ENCODE measurements at places on chromosomes 11 and 22. TPM values are rescaled to one million over a fixed set of nuclear protein-coding genes. Genes with fewer than 3 reads are reported as not detected.
A peak's percentile ranks its signal among the peaks of the same experiment; 100 is the strongest.

The CTSF gene
- total RNA-seq = 65.2 TPM

- peak; percentile 28 for DNase-seq
Observed at GRCh38 chr22:17243524-17243923, 24.3 kb upstream of the ADA2 start.

- DNase-seq = no peak
Observed at GRCh38 chr11:46393231-46393616, 1.6 kb upstream of the CHRM4 start.

DNA sequence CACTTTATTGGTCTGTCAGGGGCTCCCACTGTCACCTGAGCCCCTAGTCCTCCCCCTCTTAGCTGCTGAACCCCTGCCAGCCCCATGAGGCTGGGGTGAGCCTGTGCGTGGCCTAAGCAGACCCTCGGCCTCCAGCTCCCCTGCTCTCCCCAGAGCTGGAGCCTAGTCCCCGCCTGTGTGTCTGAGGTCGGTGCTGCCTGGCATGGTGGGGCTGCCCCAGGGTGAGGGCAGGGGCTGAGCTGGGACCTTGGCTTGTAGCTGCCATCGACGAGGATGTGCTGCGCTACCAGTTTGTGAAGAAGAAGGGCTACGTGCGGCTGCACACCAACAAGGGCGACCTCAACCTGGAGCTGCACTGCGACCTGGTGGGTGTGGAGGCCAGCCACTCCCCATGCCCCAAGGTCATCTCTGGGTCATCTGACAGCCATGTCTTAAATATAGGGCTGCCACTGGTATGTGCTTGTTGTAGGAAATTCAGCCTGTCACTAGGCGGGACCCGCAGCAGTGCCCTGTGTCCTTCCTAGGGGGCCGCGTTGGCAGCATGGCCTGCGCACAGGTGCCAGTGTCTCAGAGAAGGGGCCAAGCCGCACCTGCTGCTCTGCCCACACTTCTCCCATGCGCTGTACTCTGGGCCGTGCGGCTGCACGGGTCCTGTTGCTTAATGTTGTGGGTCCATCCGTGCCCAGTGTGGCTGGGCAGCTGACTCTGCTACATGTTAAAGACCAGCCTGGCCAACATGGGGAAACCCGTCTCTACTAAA, 21.0 kb downstream of the PPIL2 start:
- DNase-seq = no peak

DNA sequence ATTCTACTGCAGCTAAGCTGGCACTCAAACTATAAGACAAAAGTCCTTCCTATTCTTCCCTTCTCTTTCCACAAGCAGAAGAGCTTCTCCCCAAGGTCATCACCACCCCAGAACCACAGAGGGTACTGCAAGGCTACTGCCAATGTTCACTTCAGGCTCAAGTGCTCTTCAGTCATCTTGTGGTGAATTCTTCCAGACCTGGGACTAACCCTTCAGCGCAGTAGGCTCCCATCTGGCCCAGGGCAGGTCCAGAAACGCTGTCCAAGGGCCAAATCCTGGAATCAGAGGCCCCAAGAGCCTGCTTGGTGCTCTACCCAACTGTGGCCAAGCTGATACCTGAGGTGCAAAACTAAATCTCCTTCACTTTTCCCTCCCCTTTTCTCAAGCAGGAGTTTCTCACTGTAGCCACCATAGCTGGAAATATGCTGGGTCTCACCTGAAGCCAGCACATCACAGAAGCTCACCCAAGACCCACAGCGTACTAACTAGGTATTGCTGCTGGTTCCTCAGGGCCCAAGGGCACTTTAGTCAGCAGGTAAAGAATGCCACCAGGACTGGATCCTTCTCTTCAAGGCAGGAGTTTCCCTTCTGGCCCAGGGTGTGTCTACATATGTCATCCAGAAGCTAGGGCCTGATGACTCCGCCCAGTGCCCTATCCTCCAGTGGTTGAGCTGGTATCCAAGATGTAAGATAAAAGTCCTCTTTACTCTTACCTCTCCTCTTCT, 27.8 kb downstream of the FCHSD2 start:
- no peak for DNase-seq

- no peak for DNase-seq
Observed at GRCh38 chr11:65685981-65686380, 23.3 kb upstream of the RELA start.

DNA sequence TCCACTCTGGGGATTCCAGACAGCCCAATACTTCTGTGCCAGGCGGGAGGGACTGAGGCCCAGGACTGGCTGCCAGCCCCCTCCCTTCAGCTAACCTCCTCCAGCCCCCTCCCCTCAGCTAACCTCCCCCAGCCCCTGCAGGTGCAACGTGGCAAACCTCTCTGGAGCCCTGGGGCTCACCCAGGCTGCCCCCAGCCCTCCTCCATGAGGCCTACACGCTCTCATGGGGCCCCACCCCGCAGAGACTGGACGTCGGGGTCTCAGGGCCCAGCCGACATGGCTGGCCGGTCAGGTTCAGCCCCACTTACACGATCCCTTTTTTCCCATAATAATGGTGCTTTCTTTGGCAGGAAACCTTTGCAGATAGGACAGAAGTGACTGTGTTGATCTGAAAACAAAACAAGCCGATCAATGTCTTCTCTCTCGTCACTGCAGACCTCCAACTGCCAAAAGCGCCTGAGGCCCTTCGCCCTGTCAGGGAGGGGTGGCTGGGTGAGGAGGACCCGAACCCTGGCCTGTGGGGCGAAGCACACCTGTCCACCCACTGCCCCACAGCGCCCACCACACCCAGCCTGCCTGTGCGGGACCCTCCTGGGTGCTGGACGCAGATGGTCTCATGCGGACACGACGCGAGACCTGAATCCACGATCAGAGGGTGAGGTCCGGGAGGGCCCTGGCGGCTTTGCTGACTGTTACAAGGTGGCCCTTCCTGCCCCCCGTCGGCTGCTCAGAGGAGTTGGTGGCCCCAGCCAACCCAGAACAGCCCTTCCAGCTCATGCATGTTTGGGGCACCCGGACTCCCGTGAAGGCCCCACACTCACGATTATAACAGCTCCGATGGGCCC, 33.6 kb downstream of the TRMU start:
- DNase-seq = no peak

DNA sequence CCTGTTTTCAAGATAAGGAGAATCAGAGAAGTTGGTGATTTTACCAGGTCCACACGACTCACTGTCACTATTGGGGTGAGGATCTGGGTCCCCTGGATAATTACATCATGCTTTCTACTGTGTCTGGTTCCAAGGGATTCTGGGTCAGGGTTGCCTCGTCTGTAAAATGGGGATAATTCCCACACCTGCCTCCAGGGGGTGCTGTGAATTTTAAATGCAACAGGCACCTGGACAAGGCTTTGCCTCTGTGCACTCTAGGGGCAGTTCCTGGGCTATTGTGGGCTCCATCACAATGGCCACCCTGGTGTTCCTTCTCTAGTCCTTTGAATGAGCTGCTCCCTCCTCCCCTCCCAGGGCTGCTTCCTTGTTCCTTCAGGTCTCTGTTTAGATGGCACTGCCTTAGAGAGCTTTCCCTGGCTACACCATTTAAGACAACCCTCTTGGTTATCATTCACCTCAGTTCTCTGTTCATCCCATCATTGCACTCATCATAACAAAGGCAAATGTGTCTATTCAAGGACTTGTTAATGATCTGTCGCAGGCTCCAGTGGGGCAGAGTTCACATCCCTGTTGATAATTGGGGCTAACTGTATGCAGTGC, 178.6 kb downstream of the MIAT start:
- no peak for DNase-seq

DNA sequence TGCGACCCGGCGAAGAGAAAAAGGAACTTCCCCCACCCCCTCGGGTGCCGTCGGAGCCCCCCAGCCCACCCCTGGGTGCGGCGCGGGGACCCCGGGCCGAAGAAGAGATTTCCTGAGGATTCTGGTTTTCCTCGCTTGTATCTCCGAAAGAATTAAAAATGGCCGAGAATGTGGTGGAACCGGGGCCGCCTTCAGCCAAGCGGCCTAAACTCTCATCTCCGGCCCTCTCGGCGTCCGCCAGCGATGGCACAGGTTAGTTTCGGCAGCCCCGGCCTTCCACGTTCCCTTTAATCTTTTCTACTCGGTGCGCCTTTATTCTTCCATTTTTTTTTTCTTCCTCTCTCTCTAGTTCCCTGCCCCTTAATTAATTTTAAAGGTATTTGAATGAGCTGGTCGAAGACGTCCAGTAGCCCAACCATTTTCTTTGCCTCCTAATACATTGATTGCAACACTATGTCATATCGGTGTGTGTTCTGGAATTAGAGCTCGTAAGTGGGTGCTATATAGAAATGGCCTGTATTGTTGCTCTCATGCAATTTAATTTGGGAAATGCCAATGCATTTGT, 537 bp downstream of the EP300 start:
- peak; percentile 39 for DNase-seq
